ENCODE measurements at places on chromosomes 1 and 21.

DNA sequence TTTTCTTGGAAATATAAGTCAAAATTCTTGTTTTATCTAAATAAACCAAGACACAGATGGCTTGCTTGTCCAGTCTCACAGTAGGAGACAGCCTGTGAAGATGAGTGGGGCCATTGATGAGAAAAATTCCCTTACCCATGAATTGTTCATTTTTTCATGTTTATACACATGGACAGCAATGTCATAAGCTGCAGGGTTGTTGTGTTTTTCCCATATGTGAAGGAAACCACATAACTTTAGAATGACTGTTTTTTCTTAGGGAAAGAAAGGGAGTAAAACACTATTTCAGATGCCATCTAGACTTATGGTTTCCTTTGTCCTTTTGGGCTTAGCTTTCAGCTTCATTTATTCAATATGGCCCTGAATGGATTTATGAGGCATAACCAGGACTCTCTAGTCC, 622.5 kb upstream of the NR5A2 start:
- no peak for DNase-seq

GRCh38 chr1:81512252-81513003, 288.3 kb upstream of the ADGRL2 start:
- no peak for DNase-seq

- no peak for DNase-seq
These were observed 583.4 kb upstream of the ADAMTS5 start for GRCh38 chr21:27550287-27550686.

GRCh38 chr1:91120936-91121335, 99.1 kb upstream of the ZNF644 start:
- DNase-seq: no peak

- no peak for DNase-seq
These were observed 92.9 kb downstream of the GRIK3 start for GRCh38 chr1:36941316-36941978.
